ENCODE measurements at places on chromosomes 1 and 21.

GRCh38 chr1:164423136-164423535, 135.8 kb upstream of the PBX1 start:
- DNase-seq, result no peak

- DNase-seq, result no peak
These were observed 199.6 kb downstream of the TRABD2B start for GRCh38 chr1:47797575-47797974.

DNA sequence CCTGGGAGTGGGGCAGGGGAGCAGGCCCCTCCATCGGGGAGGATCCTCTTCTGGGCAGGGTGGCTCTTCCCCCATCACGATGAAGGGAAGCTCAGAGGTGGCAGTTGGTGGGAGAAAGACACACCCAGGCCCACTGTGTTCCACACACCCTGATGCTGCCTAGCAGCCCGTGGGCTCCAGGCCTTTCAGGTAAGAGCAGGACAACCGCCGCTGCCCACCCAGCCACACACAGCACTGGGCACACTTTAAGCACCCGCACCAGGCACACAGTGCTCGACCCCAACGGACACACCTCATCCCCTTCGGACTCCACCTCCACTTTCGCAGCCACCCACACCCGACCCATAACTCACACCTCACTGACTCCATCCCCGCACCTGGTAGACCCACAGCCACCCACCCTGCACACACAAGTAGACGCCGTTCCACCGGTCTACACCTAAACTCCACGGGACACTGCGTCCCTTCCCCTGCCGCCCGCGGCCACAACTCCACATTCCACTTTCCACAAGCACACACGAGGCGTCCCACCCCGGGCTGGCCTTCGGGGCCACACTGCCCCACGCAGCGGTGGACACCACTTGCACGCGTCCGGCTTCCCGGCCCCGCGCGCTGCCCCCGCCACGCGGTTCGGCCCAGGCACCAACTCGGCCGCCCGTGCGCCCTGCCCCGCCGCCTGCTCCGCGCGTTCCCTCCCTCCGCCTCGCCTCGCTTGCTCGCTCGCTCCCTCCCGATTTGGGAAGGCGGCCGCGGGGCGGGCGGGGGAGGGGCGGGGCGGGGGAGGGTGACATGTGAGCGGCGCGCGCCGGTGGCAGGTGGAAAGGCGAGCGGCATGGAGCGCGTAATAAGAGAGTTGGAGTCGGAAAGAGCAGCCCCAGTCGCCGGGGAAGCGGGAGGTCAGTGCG, at the start of gene KCNQ4:
KCNQ4 (plus strand) TSS at position 787 of the 905 bp plus-strand sequence. CDS start 307 bp downstream, outside the sequence.
- peak; percentile 59 for DNase-seq

DNA sequence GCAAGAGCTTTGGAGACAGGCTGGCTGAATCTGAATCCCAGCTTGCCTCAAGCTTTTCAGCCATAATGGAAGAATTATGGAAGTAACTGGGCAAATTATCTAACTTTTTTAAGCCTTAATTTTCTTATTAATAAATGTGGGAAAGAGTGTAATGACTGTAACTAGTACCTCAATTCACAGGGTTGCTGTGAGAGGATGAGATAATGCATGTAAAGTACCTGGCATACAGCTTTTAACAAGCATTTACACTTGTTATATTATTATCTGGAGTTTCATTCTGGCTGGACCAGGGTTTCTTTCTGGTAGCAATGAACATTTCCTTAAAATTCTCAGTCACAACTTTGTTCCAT, 15.9 kb upstream of the TNFSF4 start:
- DNase-seq, result no peak

DNA sequence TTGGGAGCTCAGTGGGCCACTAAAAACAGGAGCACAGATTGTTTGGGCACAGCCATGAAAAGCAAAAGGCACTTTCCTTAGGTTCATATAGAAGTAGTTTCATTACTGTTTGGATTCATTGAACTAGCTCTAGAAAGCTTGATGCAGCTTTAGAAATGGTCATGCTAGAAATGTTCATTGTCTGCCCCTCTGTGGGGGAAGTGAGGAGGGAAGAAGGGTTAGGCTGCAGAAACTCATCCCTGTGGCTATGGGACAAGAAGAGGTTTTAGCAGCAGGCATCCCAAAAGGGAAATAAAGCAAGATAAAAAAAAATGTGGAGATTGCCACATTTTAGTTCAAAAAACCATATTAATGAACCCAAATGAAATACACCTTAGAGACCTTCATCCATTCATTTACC, 359.6 kb upstream of the PTBP2 start:
- DNase-seq, result no peak

DNA sequence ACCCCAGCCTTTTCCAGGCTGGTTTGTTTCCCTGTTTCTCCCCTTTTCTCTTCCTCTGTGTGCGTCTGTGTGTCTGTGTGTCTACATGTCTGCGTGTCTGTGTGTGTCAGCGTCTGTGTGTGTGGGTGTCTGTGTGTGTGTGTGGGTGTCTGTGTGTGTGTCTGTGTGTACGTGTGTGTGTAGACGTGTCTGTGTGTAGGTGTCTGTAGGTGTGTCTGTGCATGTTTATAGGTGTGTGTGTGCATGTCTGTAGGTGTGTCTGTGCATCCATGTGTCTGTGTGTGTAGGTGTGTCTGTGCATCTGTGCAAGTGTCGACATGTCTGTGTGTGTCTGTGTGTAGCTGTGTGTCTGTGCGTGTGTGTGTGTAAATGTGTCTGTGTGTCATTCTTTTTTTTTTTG, 3.3 kb downstream of the TTLL10 start:
- no peak for DNase-seq

- no peak for DNase-seq
These were observed 16.9 kb downstream of the TENT5C start for GRCh38 chr1:117622726-117623125.

DNA sequence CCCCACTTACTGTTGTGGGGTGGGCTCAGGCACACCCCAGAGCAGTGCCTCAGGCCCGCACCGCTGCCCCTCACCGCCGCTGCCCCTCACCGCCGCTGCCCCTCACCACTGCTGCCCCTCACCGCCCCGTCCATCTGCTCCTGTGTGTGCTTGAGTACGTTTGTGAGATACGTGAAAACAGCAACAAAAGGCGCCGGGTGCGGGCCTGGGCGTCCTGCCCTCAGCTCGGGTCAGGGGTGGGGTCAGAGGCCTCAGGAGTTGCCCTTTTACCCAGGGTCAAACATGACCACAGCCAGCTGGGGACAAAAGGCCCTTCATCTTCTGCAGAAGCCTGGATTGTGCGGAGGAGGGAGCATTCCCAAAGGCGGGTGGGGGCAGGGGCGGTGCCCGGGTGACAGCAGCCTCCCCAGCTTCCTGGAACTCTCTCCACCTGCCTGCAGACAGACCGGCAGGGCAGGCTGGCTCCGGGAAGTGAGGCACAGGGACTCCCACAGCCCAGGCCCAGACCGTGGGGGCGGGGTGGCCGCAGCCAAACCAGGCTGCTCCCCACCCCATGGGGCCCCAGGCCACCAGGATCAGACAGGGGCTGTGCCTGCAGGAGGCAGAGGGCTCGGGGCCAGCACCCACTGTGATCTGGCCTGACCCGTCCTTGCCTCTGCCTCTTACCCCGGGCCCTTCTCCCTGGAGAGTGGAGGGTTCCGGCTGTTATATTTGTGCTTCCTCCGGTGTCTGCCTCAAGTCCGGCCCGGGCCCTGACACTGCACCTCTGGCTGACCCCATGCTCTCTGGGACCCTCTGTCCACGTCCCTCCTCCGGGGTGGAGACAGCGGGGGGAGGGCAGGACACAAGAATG, 2.3 kb upstream of the VWA1 start:
- DNase-seq, result peak; percentile 81

DNA sequence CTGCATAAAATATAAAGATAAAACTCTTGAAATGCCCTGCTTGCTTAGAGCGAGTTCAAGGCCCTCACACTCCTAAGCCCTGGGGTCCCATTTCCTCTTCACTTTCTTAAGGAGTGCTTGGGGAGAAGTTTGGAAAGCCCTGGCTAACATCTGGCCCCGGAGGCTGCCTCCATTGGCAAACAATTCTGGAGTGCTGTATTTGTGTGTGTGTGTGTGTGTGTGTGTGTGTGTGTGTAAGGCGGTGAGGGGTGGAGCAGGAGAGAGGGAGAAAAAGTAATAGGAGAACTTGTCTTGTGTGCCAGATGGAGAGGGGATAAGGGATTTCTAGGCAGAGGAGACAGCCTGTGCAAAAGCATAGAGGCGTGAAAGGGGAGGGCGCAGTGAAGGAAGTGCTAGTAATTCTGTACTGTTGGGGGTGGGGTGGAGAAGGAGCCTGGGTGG, 578 bp upstream of the TRIM62 start:
- no peak for DNase-seq

All from neuronal stem cell (in vitro differentiated cells).